ENCODE measurements at places on chromosomes 2 and 18.

DNA sequence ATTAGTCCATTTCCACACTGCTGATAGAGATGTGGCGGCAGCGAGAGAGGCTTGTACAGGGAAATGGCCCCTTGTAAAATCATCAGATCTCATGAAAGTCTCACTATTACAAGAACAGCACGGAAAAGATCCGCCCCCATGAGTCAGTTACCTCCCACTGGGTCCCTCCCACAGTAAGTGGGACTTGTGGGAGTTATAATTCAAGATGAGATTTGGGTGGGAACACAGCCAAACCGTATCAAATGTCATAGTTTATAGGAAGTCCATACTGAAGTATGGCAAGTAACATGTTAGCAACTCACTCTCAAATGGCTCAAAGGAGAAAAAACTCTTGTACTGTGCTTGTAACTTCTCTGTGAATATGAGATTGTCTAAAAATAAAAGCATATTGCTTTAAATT, 56.1 kb downstream of the FARP2 start:
- peak; percentile 82 for DNase-seq

- no peak for DNase-seq
Observed at GRCh38 chr18:49886891-49887764, 73.8 kb upstream of the ACAA2 start.

DNA sequence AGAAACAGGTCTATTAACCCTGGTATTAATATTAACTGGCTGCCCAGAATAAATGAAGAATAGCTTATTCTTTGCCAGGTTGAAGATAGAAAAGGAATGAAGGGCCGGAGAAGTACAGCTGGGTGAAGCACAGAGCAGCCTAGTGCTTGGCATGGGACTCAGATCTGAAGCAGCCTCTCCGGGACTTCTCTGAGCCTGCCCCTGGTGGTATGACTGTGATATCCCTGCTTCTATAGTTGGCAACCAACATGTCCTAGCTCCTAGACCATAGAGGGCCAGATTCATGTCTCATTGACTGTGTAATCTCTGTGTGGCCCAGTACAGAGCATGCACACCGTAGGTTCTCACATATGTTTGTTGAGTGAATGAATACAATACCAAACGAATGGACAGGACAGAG, 107.8 kb downstream of the MSH2 start:
- no peak for DNase-seq

DNA sequence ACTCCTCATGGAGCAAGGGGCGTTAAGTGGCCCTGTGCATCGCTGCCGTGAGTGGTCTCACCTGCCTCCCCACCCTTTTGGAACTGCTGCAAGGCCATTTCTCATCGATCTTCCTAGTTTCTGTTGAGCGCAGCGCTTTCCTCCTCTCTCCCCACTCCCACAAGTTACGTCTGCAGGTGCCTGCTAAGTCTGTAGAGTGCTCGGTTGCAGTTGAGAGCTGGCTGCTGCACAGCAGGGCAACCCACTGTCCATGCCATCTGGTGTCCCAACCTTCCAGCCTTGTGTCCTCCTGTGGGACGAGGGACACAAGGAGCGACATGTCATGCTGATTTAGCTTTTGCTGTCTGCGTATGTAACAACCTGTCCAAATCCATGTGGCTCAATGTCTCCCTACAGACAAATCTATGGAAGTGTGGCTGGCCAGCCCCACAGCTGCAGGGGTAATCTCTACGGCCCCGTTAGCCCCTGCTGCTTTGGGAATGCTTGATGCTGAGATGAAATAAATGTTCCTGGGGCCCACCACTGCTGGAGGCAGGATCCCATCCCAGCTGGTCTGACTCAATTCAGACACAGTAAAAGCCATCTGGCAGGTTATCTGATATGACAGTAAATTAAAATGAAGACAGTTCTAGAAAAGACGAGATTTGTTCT, 68.1 kb upstream of the TCF7L1 start:
- DNase-seq = no peak

DNA sequence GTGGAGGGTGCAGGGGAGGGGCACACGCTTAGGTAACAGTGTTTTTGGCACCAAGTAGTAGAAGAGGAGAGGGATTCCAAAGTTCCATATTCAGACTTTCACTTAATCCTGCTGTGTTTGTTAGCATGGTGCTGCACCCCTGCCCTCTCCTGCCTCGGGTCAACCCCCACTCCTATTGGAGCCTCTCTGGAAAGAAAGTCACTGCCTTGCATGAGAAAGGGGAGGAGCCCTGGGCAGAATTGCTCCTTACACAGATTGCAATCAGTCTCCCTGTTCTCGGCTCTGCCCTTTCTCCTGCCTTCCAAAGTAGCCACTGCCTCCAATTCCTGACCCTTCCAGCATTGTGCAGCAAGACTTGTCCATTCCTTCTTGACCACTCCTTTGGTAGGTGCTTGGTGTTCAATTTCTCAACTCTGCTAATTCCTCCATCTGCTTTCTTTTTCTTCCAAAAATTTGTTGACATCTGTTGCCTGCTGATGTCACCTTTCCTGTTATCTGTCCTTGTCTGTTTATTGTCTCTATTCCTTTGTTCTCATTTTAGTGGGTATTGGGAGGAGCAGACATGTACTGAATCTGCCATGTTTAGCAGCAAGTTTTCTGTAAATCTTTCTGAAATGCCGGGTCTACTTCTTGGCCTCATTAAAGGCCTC, 225.4 kb downstream of the LOXHD1 start:
- no peak for DNase-seq

- DNase-seq = no peak
Observed at GRCh38 chr2:86232910-86233309, 33.7 kb downstream of the MRPL35 start.

- DNase-seq = no peak
Observed at GRCh38 chr2:110741491-110741980, 9.2 kb downstream of the ACOXL start.

DNA sequence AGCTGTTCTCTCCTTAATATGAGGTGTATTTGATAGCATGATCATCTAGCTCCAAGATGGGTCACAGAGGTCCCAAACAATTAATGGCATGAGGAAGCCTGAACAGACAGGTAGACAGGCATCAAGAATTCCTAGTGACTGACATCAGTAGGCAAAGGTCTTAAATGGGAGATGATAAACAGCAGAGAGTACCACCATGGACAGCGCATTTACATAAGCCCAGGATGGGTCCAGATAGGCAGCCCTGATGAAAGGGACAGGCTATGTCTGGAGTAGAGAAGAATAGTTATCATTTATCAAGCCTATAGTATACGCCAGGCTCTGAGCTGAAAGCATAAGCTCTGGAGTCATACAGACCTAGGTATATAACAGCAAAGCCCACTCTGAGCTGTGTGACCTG, 434.7 kb upstream of the SETBP1 start:
- DNase-seq = no peak

GRCh38 chr2:134228493-134228903, 25.4 kb upstream of the MGAT5 start:
- peak; percentile 6 for DNase-seq

- DNase-seq = peak; percentile 18
Observed at GRCh38 chr2:178449700-178450523, 1.1 kb downstream of the PRKRA start.

DNA sequence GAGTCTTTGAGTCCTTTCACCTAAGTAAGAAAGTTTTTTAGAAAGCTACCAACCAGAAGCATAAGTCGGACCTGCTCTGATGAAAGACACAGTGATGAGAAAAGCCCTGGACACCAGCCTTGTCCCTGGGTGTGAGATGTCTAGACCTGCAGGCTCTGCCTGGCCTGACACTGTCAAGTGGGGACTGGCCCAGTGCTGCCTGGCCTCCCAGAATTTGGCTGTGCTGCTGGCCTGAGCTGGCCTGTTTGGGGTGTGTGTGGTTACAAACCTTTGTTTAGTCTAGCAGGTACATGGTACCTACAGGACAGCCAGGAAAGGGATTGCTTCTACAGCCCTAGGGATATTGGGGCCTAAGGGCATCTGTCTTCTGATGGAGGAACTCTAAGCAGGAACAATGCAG, 48.3 kb downstream of the ASB1 start:
- DNase-seq = no peak

GRCh38 chr2:106097038-106098000, 96.8 kb downstream of the UXS1 start:
- no peak for DNase-seq

DNA sequence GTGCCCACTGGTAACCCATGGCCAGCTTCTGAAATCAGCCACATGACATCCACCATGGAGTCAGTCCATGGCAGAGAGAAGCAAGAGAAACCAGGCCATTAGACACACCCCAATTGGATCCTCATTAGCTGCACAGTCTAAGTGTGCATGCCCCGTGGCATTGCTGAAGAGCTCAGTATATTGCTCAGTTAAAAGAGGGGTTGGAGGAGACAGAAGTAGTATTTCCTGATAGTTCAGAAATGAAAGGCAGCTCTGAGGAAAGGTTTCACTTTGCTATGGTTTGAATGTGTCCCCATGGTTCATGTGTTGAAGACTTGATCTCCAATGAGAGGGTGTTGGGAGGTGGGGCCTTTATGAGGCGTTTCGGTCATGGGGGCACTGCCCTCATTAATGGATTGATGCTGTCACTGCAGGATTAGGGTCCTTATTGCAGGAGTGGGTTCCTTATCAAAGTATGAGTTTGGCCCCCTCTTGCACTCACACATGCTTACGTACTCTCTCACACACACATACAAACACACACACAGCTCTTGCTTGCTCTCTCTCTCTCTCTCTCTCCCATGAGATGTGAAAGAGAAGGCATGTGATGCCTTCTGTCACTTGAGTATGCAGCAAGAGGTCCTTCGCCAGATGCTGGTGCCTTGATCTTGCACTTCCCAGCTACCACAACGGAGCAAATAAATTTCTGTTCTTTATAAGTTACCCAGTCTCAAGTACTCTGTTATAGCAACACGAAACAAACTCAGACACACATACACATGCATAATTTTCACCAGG, 58.0 kb downstream of the TMEM163 start:
- no peak for DNase-seq

- DNase-seq = no peak
Observed at GRCh38 chr2:219488844-219489194, 9.9 kb upstream of the GMPPA start.

DNA sequence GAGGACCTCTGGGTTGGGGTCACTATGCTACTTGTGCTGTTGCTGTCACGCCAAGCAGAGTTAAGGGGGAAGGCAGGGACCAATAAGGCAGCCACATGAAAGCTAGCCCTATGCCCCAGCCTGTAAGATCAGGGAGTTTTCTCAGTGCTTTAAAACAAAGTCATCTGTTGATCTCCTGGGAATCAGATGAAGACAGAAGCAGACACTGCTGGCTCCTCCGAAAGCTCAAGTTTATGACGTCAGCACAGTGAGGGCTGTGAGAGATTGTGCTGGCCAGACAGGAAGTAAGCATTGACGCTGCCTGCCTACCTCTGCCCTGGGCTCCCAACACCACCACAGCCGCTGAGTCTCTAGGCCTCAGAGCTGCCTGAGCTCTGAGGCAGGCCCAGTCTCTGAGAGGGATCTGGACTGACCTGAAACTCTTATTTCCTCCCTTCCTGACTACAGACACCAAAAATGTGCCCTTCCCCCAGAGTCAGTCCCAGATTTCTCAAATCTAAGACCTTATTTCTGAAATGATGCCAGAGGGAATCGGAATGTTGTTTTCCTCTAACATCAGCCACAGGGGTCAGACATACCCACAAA, 118.1 kb upstream of the EPAS1 start:
- peak; percentile 96 for DNase-seq

- no peak for DNase-seq
Observed at GRCh38 chr2:81196933-81197628, 892.5 kb upstream of the LRRTM1 start.

GRCh38 chr2:170267071-170267470, 89.1 kb downstream of the MYO3B start:
- DNase-seq = no peak

- no peak for DNase-seq
Observed at GRCh38 chr2:133608291-133608690, 40.0 kb upstream of the NCKAP5 start.

DNA sequence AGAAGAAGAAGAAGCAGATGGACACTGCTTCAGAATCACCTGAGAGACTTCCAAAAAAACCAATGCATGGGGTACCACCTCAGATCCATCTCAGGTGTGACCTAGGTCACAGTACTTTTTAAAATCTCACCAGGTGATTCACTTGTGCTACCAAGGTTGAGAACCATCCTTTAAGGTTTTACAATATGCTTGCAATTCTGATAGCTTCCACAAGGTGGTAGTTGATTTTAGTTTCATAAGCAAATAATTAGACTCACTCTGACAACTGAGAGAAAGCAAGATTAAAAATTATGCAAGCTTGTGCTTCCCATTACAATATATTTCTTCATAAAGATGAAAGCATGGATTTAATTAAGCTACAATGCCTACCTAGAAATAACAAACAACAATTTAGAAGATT, 355.1 kb downstream of the EN1 start:
- DNase-seq = peak; percentile 2

- DNase-seq = no peak
Observed at GRCh38 chr2:231699006-231699405, 9.3 kb upstream of the PTMA start.

DNA sequence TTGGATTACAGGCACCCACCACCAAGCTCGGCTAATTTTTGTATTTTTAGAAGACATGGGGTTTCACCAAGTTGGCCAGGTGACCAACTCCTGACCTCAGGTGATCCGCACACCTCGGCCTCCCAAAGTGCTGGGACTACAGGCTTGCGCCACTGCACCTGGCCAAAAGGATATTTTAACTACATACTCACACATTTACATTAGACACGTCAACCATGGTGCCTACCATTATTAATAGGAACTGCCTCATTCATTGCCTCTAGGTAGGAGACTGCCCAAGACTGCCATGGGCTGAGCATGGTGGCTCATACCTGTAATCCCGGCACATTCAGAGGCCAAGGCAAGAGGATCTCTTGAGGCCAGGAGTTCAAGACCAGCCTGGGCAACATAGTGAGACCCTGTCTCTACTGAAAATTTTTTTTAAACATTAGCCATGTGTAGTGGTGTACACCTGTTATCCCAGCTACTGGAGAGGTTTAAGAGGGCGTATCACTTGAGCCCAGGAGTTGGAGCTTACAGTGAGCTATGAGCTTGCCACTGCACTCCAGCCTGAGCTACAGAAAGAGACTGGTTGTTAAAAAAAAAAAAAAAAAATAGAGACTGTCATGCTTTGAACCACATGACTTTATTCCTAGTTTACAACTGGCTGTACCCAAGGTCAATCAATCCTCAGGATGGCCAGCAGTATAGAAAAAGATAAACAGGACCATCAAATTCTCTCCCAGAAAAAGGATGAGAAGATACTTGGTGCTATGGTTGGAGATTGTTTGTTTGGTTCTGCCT, 31.1 kb upstream of the EPC2 start:
- DNase-seq = no peak

GRCh38 chr2:165635532-165635931, 158.5 kb downstream of the GALNT3 start:
- no peak for DNase-seq

- no peak for DNase-seq
Observed at GRCh38 chr2:48330430-48330829, 199.5 kb upstream of the STON1 start.

DNA sequence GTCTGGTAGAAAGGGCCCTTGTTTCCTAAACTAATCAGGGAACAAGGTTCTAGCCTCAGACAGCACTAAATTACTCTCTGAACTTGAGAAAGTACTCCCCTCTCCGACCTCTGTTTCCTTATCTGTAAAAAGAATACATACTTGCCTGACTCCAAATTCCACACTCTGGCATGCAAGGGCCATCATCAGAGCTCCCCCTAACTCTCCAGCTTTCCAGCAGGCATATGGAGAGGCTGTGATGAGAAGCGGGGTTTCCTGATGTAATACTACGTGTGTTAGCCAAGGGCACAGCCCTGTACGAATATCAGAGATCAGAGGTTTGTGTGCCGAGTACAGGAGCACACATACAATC, 1.8 kb upstream of the EVA1A start:
- peak; percentile 25 for DNase-seq

GRCh38 chr18:58674863-58675472, 3.7 kb downstream of the MALT1 start:
- DNase-seq = peak; percentile 53

Measured in EL (cell line).